ENCODE measurements at places on chromosomes 3 and 15.

GRCh38 chr3:74523811-74524210, 90.6 kb downstream of the CNTN3 start:
- no peak for DNase-seq

DNA sequence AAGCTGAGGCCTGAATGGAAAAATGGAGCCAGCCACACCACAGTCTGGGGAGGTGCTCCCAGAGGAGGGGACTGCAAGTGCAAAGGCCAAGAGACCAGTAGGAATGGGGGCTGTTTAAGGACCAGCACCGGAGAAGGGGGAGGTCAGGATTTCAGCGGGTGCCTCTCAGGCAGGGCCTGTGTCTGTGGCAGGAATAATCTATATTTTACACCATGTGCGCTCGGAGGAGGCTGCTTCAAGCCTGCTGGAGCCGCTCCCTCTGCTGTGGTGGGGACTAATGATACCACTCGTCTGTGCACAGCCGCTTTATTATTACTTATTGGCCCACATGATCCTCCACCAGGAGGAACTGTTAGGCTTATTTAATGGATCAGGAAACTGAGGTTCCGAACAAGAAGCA, 45.3 kb downstream of the TPRA1 start:
- no peak for DNase-seq

- no peak for DNase-seq
Observed at GRCh38 chr3:149450281-149450680, 24.2 kb upstream of the TM4SF4 start.

GRCh38 chr15:67091071-67091979, 25.9 kb downstream of the SMAD3 start:
- peak; percentile 65 for DNase-seq

DNA sequence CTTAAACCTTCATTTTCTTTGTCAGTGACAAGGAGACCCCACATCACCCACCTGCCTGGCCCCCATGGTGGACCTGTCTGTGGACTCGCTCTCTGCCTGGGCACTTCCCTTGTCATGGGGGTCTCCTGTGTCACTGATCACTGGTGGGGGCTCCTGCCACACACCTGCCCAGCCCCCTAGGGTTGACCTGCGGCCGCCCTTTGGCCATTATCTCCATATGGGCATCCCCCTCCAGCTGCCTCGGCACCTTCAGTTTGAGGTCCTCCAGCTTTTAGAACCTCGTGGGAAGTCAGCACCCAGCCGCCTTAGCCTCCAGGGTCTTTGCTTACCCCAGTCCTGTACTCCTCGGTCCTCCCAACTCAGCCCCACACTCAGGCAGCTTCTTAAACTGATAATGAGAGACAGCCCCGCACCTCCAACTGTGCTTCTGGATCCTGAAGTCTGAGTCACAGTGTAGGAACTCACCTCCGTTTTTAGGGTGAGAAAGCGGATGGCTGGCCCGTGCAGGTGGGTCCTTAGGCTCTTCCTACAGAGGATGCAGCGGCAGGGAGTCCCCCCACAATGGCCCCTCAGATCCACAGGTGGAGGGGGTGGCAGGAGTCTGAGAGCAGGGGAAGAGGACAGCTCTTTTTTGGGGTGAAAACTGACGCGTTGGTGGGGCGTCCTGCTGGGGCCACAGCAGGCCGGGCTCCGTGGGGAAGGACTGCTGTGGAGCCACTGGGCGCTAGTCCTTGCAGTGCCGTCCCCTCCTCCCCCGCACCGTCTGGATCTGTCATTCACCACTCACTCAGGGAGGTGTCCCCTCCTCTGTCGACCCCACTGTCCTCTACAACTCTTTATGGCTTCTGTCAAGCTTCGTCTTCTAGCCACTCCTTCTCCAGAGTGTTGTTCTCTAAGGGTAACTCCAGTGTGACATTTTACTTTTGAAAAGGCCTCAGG, 8.7 kb upstream of the PRR23E start:
- no peak for DNase-seq

DNA sequence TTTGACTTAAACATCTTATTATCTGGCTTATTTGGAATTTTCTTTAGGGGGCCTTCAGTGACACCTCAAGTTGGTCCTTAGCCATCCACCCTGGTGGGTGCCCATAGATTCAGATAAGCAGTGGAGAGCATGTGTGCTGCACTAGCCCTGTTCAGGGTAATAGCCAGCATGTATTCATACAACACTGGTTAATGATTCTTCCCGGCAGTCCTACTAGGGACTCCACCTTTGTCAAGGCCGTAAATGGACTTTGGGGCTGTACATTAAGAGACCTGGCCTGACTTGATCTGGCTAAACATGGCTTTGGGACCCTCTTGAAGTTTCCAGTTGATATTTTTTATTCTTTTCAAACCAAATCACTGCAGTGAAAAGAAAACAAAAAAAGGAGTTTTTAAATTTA, 125.8 kb downstream of the PTPRG start:
- no peak for DNase-seq

DNA sequence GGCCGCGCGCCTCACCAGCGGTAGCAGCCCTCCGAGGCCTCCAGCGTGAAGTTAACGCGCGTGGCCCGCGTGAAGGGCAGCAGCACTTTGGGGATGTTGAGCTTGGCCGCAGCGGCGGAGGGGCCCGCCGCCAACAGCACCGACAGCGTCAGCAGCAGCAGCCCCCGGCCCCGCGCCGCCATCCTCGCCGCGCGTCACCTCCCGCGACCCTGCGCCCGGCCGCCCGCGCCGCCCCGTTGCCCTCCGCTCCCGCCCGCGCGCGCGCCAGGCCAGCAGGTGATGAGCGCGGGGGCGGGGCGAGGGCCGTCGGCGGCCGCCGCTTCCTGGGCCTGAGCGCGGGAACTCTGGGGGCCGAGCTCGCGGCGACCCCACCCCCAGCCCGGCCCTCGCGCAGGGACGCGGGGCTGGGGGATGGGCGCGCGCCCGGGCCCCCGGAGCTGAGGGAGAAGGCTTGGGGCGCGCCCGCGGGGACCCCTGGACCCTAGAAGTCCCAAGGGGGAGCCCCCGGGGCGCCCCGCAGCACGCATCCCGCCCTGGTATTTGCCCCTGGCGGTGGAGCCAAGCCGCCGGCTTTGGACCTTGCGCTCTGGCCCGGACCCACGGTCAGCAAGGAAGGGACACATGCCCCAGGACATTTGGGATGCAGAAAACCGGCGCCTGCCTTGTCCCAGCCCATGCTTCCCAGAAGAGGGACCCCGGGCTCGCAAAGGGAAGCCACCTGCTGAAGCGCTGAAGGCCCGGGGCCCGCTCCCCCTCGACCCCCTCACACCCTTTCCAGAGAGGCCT, at the start of gene NUP210:
Gene NUP210, minus strand, starts transcription at position 278 of the 786 bp plus-strand sequence. Its CDS starts 96 bp downstream, at position 182.
- DNase-seq, result no peak

DNA sequence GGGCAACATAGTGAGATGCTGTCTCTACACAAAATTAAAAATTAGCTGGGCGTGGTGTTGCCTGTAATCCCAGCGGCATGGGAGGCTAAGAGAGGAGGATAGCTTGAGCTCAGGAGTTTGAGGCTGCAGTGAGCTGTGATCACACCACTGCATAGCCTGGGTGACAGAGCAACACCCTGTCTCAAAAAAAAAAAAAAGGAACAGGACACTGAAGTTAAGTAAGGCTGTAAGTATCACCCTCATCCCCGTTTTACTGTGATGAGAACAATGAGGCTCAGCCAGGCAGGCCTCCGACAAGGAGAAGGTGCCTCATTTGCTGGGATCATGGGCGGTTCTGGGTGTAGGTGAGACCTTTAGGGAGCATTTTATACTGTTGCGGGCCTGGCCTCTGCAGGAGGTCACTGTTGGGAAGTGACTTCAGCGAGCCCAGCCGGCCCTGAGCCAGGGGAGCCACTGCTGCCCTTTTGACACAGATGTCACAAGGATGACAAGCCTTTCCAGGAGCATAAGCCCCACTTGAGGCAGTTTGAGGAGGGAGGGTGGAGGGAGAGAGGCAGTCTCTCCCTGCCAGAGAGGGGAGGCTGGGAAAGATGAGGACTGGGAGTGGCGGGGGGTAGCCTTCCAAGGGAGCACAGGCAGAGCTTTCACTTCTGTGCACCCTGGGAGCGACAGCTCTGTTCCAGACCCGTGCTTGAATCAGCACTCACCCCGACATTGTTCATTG, 30.8 kb downstream of the IRAK2 start:
- DNase-seq, result no peak

DNA sequence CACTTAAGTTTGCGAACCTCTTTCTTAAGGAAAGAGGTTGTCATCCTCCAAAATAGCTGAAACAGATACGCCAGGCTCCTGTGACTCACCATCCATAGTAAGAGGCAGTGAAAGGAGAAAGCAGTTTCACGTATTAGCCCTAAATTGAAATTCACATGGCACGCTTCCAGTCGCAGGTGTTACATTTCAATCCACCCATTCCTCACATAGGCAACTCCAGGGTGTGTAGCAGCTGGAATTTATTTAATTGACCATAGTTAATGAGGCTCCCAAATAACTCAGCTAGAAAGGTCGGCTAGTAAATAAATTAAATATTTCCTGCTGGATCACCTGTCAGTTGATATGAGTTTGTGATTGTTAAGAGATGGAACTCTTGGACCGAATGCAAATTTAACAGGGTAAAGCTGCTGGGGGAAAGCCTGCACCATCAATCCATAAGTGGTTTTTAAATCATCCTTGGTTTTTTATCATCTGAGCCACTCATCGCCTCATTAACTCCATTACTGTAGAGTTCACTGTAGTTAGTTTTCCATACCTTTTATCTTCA, 19.6 kb downstream of the NSUN3 start:
- no peak for DNase-seq

- no peak for DNase-seq
Observed at GRCh38 chr3:43024181-43024885, 45.2 kb downstream of the GASK1A start.

DNA sequence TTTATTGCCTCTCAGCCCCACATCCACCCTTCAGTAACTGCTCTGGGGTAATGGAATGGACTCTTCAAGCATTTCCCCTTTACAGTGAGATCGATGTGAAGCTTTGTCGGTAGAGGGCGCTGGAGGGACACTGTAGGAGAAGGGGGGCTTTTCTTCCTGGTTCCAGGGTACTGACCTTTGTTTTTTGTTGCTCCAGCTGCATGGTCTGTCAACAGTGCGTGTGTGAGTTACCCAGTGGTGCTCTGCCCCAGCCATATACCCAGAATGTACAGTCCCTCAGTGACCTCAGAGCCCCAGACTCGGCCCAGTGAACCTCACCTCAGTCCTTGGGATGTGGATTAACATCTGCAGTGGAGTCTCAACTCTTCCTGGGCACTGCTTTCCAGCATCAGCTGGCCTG, 180.3 kb upstream of the TSC22D2 start:
- no peak for DNase-seq

GRCh38 chr3:58679446-58679845, 12.9 kb upstream of the FAM3D start:
- DNase-seq, result no peak
